GDM1 (cell line): ENCODE measurements at places on chromosomes 7 and 10.

- DNase-seq, result peak; percentile 3
Observed at GRCh38 chr10:24791084-24791726, 67.5 kb upstream of the ARHGAP21 start.

- no peak for DNase-seq
Observed at GRCh38 chr10:72043016-72043834, 45.1 kb downstream of the SPOCK2 start.

GRCh38 chr10:121831777-121832176 lies 96.1 kb downstream of the ATE1 start:
- DNase-seq, result no peak

DNA sequence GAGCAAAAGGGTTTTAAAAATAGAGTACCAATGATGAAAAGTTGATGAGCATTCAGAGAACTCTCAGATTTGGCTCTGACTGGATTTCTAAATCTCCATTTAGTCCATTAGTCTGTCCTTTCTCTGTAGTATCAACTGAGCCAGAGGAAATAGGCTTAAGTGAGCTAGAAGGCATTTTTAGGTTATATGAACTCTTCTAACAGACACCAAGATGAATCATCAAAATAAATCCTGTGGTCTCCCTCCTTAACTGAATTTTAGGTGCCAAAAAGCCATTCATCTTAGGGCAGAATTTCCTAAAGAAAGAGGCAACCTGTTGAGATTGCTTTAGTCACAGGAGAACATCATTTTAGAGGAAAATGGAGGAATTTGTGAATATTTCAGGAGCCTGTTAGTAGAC lies 305.1 kb downstream of the AUTS2 start:
- DNase-seq, result no peak

GRCh38 chr7:4178916-4179687 lies 503.0 kb upstream of the FOXK1 start:
- DNase-seq, result no peak

GRCh38 chr10:132120734-132121510 lies 55.2 kb downstream of the JAKMIP3 start:
- DNase-seq, result no peak

GRCh38 chr10:33006342-33006887 lies 48.4 kb upstream of the ITGB1 start:
- no peak for DNase-seq

DNA sequence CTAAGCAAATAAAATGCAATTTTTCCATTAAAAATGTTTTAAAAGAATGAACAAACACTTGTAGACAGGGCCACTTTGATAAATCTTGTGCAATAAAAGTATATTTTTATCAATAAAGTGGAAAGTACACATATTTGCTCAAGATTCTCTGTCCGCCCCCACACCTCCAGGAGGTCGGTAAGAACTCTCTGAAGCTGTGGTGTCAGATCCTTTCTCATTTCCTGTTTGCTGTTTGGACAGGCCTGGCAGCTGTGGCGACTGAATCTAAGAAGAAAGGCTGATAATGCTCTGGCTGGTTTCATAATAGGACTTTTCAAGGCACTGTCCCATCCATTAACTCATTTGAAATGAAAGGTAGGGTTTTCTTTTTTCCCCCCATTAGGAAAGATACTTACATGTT lies 15.3 kb upstream of the ASB4 start:
- no peak for DNase-seq

DNA sequence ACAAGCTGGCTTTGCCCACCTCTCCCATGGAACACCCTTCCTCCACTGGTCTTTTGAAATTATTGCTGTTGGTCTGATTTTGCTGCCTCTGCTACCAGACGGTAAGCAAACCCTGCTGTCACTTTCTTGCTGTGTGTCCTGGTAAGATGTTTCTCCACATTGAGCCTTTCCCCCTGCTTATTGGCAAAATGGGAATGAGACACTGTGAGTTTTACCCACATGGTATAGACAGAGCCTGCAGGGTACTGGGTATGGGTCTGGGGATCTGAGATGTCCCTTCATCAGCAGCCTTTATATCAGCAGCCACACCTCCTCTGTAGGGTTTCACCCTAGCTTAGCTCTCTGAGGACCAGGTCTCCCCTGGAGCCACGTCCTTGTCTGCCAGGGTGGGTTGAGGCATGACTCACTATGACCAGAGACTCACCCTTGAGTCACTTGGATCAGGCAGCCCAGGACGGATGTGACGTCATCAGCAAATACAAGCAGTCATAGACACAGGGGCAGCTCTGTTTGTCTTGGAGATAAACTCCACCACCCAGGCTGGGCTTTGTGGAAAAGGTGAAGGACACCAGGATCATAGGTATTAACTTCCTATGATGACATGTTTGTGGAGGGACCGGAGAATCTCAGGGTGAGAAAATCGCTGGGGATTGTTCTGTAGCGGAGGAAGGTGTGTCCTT lies 17.9 kb upstream of the BAIAP2L1 start:
- no peak for DNase-seq

- DNase-seq, result no peak
Observed at GRCh38 chr10:25501912-25502311, 327.1 kb downstream of the GPR158 start.

GRCh38 chr7:105141068-105141467 lies 127.1 kb downstream of the KMT2E start:
- DNase-seq, result no peak

DNA sequence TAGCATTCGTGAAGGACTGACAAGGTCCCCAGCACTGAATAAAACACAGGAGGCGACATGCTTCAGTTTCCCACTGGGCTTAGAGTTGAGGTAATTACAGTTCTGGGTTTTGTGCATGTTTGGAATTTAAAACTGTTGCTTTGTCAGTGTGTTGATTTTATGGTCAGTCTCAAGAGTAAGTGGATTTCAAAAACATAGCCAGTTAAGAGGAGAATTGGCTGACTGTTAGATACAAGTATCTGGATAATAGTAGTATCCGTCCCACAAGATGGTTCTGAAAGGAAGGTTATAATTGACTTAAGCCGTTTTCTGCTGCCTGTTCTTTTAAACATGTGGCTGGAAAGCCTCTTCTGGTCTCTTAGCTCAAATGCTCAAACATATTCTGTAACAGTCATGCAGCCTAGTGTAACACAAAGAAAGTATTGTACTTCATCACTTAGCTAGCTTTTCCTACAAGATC lies 170.9 kb downstream of the POLR1F start:
- DNase-seq, result no peak

- DNase-seq, result no peak
Observed at GRCh38 chr7:128672927-128673517, 930 bp downstream of the GARIN1A start.

- no peak for DNase-seq
Observed at GRCh38 chr7:122764902-122765301, 62.2 kb upstream of the RNF148 start.

DNA sequence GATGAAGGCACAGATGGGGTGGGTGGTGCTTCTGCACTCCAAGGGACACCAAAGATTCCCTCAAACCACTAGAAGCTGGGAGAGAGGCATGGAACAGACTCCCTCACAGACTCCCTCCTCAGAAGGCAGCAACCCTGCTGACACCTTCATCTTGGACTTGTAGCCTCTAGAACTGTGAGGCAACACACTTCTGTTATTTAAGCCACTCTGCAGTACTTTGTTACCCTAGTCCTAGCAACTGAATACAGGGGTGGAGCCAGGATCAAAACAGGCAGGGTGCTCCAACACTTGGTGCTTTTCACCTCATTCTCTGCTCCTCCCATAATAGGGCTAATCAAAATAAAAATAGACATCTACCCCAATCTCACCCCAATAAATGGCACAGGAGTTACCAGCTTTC lies 2.3 kb upstream of the GSTO1 start:
- DNase-seq, result no peak

- peak; percentile 52 for DNase-seq
Observed at GRCh38 chr7:8261711-8262695, at the start of gene ICA1. Gene ICA1 (minus strand): TSS chr7:8262167. CDS start chr7:8235926, 26,241 bp downstream.

DNA sequence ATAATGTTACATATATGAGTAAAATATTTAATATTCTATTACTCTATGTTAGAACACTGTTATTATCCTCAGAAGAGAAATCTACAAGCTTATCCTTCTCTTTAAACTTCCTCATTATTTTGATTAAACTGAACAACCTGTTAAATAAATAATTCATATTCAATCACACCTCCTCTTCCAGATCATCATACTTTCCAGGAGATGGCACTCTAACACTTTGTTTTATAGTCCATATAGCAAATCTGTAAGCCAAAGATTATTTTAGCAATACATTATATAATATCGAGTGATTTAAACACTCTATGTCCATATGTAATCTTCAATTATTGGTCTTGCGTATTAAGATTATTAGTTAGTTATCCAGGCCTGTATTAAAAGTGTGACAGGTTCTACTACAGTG lies 694.1 kb downstream of the ANKRD7 start:
- DNase-seq, result no peak

- no peak for DNase-seq
Observed at GRCh38 chr7:87370660-87371180, 25.3 kb downstream of the CROT start.

DNA sequence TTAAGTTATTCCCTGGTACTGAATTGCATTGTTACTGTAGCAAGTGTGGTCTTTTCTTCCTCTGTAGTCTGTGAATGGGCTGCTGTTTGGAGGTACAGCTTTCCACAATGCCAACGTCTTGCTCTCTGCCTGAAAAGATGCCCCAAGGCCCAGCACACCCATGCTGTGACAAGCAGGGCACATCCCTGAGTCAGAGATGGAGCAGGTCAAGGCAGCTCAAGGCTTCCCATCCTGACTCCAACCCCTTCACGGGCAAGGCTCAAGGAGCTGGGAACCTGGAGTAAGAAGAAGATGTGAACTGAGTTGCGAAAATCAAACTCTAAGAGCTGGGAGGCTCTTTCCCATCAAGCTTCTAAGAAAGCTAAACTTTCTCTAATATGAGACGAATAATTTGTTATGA lies 27.2 kb downstream of the SVIL start:
- no peak for DNase-seq

- no peak for DNase-seq
Observed at GRCh38 chr7:4634166-4634565, 47.9 kb upstream of the FOXK1 start.

- DNase-seq, result no peak
Observed at GRCh38 chr10:77774940-77775391, 137.4 kb upstream of the KCNMA1 start.

DNA sequence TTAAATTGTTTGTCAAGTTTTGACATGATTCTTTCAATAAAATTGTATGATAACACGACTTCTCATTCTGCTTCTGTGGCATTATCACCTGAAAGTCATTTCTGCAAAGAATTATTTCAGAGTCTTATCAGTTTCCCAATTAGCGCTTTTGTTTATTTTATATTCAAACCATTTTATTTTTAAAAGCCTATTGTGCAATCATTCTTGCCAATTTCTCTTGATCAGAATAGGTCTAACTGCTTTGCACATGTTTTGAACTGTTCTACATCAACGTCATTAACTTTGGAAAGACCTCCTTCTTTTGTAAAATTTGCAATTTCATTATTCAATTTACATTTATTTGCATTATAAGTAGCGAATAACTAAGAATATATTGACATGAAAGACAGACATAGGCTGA lies 758.1 kb downstream of the CNTNAP2 start:
- DNase-seq, result no peak

GRCh38 chr7:131431289-131431688 lies 103.6 kb downstream of the MKLN1 start:
- no peak for DNase-seq
